Erythroblast (primary cell): ENCODE measurements at places on chromosomes 5 and 9.

DNA sequence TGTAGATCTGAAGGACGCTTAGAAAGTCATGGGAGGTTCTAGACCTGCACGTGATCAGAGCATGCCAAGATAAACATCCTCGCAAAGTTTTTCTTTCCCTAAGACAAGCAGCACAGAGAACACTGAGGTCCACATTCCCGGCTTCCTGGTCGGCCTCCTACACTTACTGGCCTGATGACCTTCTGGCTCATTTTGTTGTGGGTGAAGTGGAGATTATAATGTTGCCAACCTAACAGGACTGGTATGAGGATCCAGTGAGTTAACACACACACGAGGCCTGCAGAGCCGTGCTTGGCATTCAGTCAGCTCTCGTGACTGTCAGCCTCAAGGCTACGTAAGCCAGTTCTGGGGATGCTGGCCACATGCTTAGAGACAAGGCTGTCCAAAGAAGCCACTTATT, 186.0 kb downstream of the TENT4A start:
- DNase-seq: no peak

DNA sequence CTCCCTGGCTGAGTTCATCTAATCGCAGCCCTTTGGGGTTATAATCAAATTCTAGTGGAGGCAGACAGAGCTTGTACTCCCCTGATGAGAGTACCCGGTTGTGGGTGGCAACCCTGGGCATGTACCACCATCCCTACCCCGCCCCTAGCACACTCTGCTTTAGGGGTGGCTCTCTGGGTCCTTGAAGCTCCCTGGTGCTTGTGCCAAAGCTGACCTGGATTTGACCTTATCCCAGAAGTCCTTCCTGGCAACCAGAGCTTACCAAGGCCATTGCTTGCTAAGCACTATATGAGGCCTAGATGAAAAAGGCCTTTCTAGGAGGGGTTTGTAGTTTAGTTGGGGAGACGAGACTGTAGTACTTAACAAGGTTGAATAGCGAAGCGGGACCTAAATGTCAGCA, 72.2 kb downstream of the RGS3 start:
- no peak for DNase-seq

- no peak for DNase-seq
Observed at GRCh38 chr9:115758441-115758840, 395.1 kb upstream of the PAPPA start.

DNA sequence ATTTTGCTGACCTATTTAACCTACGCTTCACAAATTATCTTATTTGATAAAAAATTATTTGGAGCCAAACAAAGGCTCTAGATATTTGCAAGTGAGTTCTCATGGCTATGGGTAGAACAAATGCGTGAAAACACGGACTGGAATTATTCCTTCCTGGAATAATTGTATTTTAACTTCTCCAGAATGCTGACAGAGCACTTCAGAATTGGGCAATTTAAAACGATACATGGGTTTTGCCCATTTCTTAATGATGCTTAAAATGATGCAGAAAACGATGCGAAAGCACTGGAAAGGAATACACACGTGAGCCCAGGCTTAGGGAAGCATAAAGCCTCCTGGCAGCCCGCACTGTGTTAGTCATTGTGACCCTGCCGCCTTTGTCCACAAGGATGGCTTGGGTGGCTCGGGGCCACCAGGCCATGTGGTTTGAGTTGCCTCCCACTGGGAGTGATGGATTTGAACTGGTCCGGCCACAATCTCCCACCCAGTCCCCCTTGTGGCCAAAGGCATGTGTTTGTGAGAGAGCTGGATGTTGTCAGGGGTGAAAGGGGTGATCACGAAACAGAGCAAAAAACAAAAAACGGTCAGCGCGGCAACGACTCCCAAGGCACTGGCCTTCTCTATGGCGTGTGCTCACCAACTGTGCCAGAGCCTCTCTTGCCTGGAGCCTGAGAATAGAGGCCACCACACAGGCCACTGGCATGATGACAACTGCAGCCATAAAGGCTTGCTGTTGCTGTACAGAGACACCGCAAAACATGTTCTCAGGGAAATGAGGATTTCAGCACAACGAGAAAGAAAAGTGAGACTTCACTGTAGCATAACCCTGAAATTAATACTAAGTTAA, 234.2 kb upstream of the ADAMTS16 start:
- no peak for DNase-seq

GRCh38 chr5:173408946-173409345, 80.7 kb upstream of the STC2 start:
- DNase-seq: no peak

- no peak for DNase-seq
Observed at GRCh38 chr9:21803649-21804048, 1.2 kb downstream of the MTAP start.

DNA sequence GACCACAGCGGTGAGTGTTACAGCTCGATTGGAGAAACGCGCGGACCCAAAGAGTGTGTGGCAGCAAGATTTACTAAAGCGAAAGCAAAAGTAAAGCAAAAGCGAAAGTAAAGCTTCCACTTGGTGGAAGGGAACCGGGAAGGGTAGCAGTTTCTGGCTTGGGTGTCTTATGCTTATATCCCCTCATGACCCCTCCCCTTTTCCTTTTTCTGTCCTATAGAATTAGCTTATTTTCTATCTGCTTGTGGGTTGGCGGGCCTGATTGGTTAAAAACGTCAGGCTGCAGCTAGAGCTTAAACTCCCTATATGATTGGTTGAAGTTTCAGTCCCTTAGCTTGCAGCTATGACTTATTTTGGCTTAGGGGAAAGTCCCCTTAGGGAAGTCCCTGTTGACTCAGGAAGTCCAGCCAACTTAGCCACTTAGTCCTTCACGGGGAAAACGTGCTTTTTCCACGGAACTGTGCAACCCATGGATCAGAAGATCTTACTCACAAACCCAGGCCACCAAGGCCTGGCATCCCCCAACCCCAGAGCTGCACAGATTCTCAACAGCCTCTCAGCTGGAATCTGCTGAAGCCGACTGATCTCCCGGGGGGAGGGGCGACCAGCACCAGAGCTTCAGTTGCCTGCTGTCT, 114.2 kb upstream of the ADAMTS16 start:
- no peak for DNase-seq

DNA sequence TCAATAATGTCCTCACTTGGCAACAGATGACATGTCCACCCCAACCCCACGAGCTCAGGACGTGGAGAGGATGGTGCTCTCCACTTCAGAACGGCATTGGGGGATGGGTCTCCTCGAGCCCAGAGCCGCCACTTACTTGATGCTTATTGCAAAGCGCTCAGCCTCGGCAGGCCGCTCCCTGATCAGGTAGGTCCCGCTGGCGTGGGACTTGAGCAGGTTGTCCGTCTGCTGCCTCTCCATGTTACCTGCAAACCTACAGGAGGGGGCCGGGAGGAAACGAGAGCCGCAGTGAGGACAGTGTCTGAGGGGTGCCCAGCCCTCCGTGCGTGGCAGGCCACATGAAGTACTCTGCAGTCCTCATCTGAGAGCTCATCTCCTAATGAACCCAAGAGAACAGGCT, 36.6 kb upstream of the SARDH start:
- no peak for DNase-seq

DNA sequence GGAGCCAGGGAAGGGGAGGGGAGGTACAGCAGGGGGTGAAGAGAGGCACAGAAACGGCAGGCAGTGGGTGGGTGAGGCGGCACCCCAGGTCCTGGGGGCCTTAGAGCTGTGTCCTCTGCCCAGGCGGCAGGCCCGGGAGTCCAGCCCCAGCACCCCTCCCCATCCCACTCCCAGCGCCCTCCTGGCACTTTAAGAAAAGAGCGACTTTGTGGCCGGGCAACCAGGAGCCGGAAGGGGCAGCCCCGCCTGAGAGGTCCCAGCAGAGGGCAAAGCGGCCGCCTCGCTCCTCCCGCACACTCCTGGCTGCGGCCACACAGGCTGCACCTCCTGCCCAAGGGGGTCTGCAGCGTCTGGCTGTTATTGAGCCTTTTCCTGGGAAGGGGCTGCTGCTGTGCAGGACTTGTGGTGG, 42.6 kb downstream of the NACC2 start:
- DNase-seq: no peak

DNA sequence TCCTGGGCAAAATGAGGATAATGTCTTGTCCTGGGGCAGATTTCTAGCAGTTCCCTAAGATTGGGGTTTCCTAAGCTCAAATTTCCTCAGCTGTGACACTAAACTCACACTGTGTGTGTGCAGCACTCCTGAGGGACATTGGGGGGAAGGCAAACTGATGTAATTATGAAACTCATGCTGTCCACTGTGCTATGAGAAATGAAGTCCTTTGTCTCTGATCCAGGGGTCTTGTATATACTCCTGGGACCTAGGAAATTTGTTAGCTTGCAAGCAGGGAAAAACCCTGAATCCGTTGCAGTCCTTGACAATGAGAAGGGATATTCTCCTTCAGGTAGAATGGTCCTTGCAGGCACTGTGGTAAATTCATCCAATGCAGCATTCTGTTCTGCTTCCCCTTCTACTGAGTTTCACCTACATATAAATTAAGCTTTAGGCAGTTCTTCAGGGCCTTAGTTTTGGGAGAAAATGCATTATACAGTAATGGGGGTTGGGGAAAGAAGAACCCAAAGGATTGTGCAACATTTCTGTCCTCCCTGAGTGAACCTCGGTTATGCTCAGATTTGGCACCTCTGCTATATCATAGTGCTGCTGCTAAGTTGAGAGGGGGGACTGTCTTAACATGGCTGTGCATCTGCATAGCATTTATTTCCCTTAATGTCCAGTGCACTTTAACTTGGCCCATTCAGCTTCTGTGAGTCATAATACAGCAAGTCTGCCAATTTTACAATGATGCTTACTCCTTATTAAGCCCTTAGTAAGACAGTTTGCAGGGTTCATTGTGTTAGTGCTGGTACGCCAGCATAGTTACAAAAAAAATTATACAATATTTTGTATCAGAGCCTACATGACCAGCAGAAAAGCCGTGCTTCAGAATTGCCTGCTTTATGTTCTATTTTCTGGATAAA, 80.2 kb downstream of the PJA2 start:
- DNase-seq: no peak

DNA sequence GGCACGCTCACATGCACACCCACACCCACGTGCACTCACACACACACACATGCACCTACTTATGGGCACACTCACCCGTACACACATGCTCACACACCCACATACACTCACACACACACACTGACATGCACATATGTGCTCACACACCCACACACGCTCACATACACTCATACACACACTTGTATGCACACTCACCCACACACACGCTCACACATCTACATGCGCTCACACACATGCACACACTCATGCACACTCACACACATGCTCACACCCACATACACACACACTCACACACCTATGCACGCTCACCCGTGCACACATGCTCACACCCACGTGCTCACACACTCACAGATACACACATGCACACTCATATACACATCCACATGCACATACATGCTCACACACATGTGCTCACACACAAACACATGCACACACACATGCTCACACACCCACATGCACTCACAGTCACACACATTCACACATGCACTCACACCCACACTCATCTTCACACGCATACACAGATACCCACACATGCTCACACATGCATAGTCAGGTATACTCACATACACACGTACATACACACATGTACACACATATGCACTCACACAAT, 138.3 kb downstream of the OLFM1 start:
- no peak for DNase-seq

DNA sequence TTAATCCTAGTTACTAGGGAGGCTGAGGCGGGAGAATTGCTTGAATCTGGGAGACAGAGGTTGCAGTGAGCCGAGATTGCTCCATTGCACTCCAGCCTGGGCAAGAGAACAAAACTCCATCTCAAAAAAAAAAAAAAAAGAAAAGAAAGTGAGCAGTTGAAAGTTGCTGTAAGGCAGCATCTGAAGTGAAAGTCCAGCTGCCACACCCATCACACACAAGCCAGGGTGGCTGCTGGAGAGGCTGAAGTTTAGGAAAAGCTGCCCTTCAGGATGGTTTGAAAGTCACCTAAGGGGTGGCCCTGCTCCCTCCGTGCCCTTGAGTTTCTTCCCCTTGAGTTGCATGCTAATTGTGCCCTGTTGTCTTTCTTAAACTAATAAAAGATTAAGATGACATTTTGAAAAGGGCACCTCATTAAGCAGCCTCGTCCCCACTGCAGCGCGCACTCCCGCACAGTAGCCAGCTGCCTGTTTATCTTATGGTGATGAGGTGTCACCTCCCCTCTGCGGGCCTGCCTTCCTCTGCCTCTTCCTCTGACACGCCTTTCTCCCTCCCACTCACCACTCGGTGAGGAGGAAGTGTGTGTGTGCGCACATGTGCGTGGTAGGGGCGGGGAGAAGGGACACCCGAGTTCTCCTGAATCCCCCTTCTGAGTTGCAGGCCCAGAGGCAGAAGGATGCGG, 104.2 kb upstream of the PANK3 start:
- DNase-seq: no peak

DNA sequence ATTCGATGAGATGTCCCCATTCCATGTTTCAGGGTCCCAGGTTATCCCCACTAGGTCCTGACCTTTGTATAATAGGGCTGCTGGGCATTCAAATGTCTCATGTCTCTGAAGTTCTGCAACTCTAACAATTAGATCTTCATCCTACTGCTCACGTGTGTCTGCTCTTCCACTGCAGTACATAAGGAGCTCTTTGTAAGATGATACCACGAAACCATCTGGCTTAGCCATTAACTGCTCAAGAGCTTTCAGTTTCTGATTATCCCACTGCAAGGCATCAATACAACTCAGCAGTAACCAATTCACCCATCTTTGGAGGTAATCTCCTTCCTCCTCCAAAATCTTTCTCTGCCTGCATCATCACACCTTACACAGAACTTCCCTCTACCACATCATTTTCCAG, 49.9 kb upstream of the PPP2CA start:
- DNase-seq: no peak

DNA sequence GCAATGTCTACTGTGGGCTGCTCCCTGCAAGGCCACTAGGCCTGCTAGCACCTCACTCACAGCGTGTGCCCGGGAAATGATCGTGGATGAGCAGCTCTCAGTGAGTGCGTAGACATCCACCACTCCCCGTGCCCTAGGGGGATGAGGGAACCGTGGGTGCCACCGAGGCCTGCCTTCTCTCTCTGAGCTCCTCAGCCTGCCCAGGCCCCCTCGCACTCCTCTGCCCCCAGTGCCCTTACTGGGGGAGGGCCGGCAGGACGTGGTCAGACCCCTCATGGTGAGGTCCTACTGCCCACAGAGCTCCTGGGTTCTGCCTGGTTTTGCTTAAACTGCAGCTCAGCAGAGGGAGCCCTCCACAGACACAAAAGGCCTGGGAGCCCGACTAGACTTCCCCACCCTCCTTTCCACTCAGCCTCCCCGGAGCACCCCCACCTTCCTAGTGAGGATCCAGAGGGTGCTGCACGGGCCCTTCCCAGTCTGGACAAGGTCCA, 220.0 kb downstream of the CACNA1B start:
- no peak for DNase-seq

DNA sequence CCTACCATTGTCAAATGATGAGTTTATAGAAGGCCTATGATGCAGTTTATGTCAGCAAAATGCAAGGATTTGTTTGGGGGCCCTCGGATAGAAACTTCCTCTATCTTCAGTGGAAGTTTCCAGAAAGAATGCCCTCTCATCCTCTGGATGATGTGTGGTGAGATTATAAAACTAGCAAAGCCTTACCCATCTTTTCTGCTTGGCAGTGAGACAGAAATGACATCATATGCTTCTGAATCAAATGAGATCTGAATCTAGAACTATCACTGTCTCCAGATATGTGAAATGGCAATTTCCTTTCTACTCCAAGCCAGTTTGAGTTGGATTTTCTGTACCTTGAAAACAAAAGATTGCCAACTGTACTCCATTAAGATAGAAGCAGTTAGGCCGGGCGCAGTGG, 60.4 kb upstream of the CKMT2 start:
- DNase-seq: no peak

- no peak for DNase-seq
Observed at GRCh38 chr9:68480807-68481206, 59.9 kb downstream of the TMEM252 start.
